Transverse colon (tissue), 4 donors: ENCODE measurements at places on chromosomes 6 and 20. TPM values are rescaled to one million over a fixed set of nuclear protein-coding genes. Genes with fewer than 3 reads are reported as not detected.

- no peak for DNase-seq
Measured at GRCh38 chr6:130367767-130368166, 1.9 kb downstream of the TMEM200A start.

DNA sequence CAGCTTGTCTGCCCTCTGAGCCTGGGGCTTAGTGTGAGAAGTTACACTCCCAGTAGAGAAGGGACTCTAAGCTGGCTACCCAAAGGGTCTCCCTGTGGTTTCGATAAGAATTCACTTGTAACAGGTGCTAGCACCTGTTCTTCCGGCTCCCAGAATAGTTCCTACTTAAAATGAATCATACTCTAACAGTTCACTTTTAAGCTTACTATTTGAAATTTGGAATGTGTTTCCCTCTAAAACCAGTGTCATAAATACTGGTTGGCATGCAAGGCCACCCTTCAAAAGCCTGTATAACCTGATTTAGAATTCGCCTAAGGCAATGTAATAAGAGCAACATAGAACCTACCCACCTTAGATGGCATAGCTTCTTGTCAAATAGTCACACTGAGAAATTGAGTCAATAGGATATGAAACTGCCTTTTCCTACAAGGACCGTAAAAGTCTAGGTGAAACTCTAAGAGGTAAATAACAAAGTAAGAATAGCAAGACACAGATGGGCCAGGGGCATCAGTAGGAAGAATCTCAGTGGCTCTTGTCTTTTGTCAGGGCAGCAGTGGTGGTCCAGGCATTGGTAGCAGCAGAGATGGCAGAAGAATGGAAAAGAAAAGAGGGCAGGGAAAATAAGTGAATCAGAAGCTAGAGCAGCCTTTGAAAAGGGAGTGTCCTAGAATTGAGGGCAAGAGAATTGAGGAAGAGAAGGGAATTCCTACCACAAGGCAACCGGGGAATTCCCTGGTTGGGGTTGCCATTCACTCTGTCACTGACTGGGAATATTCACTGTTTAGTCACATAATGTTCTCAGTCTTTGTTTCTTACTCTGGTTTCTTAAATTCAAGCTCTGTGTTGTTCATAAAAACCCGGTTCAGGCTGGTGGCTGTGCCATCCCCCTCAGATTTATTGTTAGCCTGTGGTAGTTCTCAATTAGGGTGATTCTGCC is 91.5 kb downstream of the HIVEP2 start:
- DNase-seq: peak; percentile 27

- no peak for DNase-seq
Measured at GRCh38 chr6:78599526-78599925, 267.8 kb upstream of the IRAK1BP1 start.

GRCh38 chr6:89999154-89999553 is 104.9 kb downstream of the GJA10 start:
- DNase-seq: peak; percentile 88

DNA sequence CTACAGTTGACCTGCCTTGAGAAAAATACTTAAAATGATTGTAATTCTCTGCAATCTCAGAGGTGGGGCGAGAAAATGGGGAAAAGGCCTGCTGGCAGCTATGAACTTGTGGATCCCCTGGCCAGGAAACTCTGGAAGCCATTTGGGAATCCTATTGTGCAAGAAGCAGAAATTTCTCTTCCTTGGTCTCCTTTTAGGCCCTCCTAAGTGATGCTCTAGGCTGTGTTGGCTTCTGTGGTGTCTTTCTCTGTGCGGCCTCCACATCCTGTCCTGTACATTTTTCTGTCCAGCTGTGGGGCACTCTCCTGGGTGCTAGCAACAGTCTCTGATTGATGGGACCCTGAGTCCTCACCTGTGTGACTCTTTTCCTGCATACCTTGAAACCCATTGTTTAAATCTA is 290.9 kb downstream of the FARS2 start:
- no peak for DNase-seq

- DNase-seq: no peak
Measured at GRCh38 chr20:50283370-50283769, 92.7 kb downstream of the CEBPB start.

- DNase-seq: no peak
Measured at GRCh38 chr20:47326658-47327268, 29.7 kb downstream of the ZMYND8 start.

GRCh38 chr6:168286116-168286515 is 33.5 kb downstream of the DACT2 start:
- no peak for DNase-seq

GRCh38 chr6:82872185-82872584 is 193.5 kb downstream of the UBE3D start:
- DNase-seq: no peak

DNA sequence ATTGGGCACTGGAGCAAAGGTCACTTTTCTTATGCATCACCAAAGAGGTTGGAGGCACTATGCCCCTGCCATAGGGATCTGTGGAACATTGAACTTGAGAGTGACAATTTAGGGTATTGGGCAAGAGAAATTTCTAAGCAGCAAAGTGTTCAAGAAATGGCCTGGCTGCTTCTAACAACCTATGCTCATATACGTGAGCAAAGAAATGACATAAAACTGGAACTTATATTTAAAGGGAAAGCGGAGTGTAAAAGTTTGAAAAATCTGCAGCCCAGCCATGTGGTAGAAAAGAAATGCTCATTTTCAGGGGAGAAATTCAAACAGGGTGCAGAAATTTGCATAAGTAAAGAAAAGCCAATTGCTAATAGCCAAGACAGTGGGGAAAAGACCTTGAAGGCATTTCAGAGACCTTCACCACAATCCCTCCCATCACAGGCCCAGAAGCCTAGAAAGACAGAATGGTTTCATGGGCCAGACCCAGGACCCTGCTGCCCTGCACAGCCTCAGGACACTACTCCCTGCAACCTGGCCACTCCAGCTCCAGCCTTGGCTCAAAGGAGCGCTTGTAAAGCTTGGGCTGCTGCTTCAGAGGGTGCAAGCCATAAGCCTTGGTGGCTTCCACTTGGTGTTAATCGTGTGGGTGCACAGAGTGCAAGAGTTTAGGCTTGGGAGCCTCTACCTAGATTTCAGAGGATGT is 24.4 kb downstream of the NCR2 start:
- DNase-seq: no peak

- no peak for DNase-seq
Measured at GRCh38 chr6:168649209-168649608, 208.2 kb downstream of the SMOC2 start.

DNA sequence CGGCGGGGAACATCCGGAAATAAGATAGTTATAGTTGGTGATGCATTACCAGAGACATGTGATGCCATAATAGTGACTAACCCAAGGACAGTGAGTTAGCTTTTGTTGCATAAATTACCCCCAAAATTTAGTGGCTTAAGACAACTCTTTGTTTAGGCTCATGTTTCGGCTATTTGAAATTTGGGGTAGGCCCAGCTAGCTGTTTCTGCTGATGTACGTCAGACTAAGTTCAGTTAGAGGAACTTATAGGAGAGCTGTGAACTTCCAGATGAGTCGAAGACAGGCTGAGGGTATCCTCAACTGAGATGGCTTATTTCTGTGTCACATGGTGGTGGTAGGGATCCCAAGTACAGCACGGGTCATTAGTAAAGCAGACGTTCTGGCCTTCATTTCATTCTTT is 366.5 kb downstream of the PLCB1 start:
- DNase-seq: no peak

- no peak for DNase-seq
Measured at GRCh38 chr20:49230021-49230420, 10.8 kb downstream of the DDX27 start.

GRCh38 chr6:30614044-30614842 is 2.8 kb downstream of the PPP1R10 start:
- DNase-seq: no peak

DNA sequence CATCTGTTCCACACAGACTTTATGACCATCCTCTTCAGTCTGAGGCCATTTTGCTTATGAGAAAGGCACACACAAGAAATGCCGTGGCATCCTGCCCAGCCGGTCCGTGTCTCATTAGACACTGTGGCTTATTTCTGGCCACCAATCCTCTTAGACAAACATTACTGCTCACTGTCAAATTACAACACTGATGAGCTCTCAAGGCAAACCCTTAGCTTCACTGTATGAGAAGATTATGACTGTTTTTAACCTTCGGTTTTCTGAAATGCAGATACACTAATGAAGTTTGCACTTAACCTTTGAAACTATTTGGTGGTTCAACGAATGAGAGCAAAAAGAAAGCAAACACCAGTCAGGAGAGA is 50.5 kb upstream of the DST start:
- DNase-seq: peak; percentile 88

DNA sequence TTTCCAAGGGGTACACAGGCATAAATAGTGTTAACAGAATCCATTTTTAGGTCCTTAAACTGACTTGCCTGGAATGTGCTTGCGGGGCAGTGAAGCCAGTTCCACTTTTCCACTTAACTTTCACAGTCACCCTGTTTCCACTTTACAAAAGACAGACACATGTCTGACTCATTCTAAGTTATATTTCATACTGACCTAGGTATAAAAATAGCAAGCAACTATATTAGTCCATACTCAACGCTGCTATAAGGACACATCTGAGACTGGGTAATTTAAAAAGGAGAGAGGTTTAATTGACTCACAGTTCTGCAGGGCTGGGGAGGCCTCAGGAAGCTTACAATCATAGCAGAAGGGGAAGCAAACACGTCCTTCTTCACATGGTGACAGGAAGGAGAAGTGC is 88.2 kb downstream of the MTFR2 start:
- DNase-seq: no peak

- DNase-seq: no peak
Measured at GRCh38 chr6:26163427-26164119, 76.3 kb downstream of the HFE start.

DNA sequence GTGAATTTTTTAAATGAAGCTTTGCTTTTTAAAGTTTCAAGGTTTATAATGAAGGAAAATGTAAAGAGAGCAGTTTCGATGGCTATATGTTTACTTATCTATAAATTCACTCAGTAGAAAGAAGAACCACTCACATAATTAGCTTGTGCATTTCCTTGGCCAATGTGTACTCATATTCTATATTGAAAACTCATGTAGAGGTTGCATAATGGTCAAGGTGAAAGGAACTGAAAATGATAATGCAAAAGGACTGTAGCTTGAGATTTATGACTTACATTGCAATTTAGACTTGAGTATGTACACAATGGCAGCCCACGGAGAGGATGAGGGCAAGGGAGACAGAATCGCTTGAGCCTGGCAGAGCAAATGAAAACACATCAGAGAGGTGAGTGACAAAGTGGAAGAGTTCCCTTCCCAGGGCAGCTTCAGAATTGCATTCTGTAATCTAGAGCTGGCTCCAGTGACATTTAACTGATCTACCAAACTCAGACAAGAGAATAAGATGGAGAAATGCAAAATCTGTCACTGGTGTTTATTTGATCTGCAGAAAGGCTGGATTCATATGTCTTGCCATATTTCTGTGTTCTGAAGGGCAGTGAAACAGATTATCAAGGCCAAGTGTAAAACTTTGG is 191.8 kb downstream of the TMEM200A start:
- no peak for DNase-seq

DNA sequence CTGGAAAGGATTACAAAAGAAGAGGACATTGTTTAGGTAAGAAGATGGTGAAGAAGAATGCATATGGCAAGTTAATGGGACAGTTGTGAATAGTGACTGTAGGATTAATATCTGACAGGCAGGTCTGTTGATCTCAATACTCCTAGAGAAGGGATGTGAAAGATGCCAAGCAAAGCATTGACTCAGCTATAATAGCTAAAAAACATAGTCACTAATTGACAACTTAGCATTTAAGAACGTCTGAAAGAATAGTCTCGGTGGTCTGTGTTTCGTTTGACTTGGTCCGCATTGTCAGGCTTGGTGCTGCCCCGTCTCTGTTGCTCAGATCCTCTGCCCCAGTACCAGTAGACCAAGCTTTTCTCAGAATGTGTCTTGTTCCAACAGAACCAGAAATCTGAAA is 65.9 kb downstream of the HIVEP1 start:
- no peak for DNase-seq

DNA sequence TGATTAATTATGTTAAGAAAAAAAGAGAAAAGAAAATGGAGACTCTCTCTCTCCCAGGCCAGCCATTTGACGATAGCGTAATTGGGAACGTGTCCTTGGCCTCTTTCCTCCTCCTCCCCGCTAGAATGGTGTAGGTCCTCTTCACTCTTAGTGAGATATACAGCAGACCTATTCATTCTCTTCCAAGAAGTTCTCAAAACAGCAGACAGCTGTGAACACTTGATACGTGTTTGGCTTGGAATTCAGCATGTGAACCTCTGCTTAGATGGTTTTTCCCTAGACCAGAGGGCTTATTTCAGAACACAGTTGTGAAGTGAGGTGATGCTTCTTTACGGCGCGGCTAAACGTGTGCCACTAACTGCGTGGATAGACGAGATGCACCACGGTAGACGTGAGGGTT is 32.6 kb upstream of the TULP4 start:
- DNase-seq: no peak

DNA sequence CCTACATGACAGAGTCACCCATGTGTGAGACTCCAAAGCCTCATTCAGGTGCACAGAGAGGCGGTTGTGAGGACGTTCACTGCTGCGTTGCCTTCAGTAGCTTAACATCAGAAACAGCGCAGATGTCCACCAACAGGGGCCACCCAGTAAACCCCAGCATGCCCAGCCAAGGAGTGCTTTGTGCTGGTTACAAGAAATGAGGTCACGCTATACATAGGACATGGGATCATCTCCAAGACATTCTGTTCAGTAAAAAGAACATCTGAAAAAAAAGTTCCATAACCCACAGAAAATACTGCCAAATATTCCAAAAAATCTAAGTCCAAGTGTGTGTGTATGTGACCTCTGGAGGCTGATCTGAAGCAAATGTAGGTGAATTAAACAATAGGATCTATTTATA is 16.0 kb downstream of the SLC52A3 start:
- no peak for DNase-seq

- no peak for DNase-seq
Measured at GRCh38 chr20:2162125-2162822, 60.6 kb downstream of the STK35 start.

GRCh38 chr20:24420567-24420966 is 48.9 kb upstream of the SYNDIG1 start:
- no peak for DNase-seq

Gene PFDN4
- 73.5 TPM for total RNA-seq

Gene PRDM13
- not detected for total RNA-seq

Gene KCNG1
- 36.3 TPM for total RNA-seq

Gene VSX1
- total RNA-seq: not detected

Gene FUT9
- total RNA-seq: under 0.01 TPM

Gene LY6G6C
- not detected for total RNA-seq

Gene RAMACL
- not detected for total RNA-seq

Gene CRIP3
- total RNA-seq: not detected

Gene PRL
- not detected for total RNA-seq

Gene ZBP1
- not detected for total RNA-seq

Gene RNF146
- total RNA-seq: 21.3 TPM

Gene EPPIN
- not detected for total RNA-seq

Gene TBX18
- 3.2 TPM for total RNA-seq

Gene SLC32A1
- not detected for total RNA-seq

Gene PAQR8
- total RNA-seq: 189 TPM
